Activated CD4-positive, alpha-beta memory T cell treated with anti-CD3 and anti-CD28 coated beads for 36 hours (primary cell): ENCODE measurements at places on chromosomes 12 and 14. TPM values are rescaled to one million over a fixed set of nuclear protein-coding genes. Genes with fewer than 3 reads are reported as not detected.

DNA sequence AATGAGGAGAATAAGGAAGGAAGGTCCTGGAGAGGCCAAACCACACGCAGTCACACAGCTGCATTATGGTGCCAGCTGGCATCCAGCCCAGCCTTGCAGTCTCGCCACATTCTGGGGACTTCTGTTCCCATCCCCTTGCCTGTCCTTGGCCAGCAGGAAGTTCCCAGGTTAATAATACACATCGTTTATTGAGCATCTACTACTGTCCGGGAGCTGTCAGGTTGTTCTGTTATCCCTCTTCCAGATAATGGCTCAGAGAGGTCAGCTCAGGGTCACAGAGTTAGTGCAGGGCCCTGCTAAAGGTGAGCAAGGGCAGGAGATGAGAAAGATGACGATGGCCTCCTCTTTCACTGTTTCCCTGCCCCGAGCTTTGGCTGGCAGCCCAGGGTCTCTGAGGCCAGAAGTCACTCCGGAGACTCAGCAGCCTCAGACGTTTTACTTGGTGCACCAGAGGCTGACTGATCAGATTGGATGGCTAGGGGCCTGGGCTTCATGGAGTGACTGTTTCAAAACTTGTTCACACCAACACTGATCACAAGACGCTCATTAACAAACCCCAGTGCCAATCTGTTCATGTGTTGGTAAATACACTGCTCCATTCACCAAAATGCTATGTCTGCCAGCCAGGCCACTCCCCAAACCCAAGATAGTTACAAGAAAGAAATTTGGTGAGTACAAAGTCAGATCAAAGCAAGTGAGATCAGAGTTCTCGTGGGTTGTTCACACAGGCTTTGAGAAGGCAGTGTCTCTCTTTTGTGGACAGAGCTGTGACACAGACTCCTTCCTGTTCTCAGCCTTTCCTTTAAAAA lies 79.2 kb downstream of the B4GALNT3 start:
- peak; percentile 33 for DNase-seq

Gene VWF
- not detected for total RNA-seq

GRCh38 chr12:65826353-65827171 lies 2.3 kb downstream of the HMGA2 start:
- DNase-seq: no peak

DNA sequence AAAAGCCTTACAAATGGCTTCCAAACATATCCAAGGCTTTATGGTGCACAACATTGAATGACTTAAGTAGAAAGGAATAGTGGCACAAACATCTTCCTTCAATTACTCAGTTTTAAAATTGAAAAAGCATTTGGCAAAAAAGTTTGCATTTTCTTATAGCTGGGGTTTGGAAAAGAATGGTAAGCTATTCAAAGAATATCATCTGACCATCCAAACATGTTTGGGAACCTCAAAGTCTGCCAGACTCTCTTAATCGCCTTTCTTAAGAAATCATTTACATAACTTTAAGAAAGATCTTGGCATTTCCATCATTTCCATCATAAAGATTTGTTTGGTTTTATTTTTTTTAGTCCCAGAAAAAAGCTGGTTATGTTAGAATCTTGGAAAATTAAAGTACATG lies 210.1 kb upstream of the PELI2 start:
- DNase-seq: no peak

Gene EMP1
- total RNA-seq: 54.4 TPM
